SHP77 (cell line): ENCODE measurements at places on chromosomes 16 and 17.

DNA sequence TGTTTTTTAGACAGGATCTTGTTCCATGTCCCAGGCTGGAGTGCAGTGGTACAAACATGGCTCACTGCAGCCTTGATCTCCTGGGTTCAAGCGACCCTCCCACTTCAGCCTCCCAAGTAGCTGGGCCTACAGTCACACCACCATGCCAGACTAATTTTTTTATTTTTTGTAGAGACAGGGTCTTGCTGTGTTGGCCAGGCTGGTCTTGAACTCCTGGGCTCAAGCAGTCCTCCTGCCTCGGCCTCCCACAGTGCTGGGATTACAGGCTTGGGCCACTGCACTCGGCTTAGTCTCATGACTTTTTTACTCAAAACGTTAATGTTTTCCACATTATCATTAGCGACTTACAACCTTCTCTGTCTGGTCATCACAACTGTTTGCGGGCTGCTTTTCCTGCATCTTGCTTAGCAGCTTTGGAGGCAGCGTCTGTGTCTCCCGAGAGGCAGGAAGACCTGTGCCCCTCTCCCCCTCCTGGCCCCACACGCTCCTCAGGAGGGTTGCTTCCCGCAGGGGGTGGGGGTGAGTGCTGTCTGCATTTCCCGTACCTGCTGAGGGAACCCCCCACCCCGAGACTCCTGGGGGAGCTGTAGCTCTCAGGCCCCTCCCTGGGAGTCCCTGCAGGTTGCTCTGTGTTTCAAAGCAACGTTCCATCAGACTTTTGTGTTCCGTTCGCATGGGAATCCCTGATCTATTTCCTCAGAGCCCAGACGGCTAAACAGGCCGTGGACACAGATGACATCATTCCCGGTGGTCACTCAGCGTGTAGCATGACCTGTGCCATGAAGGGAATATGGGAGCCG lies 52.6 kb downstream of the PGS1 start:
- no peak for DNase-seq

- no peak for DNase-seq
Measured at GRCh38 chr17:14818469-14818868, 446.7 kb downstream of the PMP22 start.

DNA sequence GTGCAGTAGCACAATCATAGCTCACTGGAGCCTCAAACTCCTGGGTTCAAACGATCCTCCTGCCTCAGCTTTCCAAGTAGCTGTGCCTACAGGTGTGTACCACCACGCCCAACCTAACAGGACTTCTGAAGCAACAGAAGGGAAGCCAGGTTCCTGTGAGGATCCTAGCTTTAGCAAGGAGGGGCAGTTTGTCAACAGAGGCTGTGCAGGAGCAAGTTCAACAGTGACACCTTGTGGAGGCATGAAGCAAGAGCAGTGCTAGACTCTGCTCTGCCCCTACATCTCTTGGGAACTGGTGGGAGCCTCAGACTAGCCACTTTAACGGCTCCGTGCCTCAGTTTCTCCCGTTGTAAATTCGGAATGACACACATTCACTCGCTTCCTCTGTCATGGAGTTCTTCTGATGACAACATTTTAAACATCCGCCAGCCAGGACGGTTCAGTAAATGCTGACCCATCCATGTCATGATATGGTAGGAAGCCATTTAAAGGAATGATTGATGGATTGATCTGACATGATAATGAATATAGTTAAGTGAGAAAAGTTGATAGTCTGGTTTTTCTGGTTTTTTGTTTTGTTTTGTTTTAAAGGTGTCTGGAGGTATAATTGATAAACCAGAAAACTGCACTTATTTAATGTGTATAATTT lies 218.7 kb downstream of the MRTFB start:
- peak; percentile 63 for DNase-seq

DNA sequence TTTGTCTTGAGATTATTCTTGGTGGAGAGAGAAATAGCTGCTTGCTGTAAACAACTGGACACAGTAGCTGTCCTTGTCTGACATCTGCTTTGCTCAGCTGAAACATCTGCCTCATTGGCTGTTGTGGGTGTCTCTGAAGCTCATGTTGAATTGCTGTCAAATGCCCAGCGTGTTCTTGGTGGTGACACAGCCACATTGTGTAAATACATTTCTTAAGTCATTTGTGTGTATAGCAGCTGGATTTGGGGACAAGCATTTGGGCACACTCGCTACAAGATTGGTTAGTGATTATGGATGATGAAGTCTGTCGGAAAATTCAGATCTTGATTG lies 5.3 kb downstream of the FAM234A start:
- DNase-seq: no peak

DNA sequence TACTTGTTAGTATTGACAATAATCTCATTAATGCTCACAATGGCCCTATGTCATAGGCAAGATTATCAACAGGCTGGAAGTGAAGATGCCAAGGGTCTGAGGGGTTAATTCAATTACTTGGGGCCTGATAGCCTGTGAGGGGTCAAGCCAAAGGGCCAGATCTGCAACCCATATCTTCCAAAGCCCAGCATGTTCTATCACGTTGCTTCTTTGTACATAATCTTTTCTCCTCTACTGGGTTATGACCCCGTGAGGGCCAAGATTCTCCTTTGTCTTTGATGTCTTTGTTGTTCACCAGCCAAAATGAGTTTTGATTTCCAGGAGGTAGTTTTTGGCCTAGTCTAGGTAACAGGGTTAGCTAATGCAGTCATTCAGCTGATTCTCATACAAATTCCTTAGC lies 347.2 kb downstream of the UTP18 start:
- DNase-seq: no peak

- no peak for DNase-seq
Measured at GRCh38 chr17:71980171-71980570, 140.6 kb upstream of the SOX9 start.
